ENCODE measurements at places on chromosomes 7 and 10. TPM values are rescaled to one million over a fixed set of nuclear protein-coding genes. Genes with fewer than 3 reads are reported as not detected.
A peak's percentile ranks its signal among the peaks of the same experiment; 100 is the strongest.

- DNase-seq = no peak
These were observed 35.5 kb downstream of the CTBP2 start for GRCh38 chr10:125124907-125125306.

DNA sequence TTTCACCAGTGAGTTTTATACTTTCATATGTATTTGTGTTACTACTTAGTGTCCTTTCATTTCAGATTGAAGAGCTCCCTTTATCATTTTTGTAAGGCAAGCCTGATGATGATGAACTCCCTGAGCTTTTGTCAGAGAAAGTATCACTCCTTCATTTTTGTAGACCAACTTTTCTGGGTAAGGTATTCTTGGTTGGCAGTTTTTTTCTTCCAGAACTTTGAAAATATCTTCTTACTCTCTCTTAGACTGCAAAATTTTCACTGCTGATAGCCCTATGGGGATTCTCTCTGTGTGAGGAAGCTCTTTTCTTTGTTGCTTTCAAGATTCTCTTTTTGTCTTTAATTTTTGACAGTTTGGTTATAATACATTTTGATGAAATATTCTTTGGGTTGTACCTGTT lies 35.7 kb downstream of the CCDC7 start:
- no peak for DNase-seq

GRCh38 chr10:17227367-17228090 lies 512 bp upstream of the VIM start:
- DNase-seq = peak; percentile 24

DNA sequence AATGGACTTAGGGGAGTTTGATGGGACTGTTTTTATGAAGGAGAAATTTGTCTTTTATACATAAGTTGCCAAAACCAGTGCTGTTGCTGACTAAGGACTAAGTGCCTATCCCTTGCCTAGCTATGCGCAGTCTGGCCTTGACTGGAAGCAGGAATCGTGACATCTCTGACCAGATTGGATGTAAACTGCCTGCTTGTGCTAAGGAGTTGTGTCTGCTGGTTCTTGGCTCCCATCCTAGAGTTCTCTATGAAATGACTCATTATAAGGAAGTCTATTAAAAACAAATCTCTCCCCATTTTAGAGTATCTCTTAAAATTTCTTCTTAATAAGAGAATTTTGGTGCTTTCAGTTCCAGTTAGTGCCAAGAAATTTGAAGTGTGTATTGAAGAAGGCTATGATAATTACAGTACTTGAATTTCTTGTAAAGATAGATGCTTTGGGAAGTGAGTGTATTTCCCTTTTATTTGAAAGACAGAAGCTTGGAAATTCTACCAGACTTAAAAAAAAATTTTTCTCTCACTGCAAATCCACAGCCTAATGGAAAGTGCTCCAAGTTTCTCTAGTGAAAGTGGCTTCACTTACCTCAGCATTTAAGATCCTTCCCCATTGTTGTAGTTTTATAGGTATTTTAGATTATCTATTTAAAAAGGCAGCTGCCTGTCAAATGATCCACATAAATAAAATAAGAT lies 77.6 kb downstream of the BICC1 start:
- DNase-seq = no peak

GRCh38 chr10:69179089-69179742 lies 818 bp upstream of the SUPV3L1 start:
- peak; percentile 23 for DNase-seq

GRCh38 chr7:86826948-86827347 lies 183.2 kb downstream of the GRM3 start:
- DNase-seq = no peak

Gene OR13A1
- not detected for total RNA-seq
